Brain pericyte (primary cell): ENCODE measurements at places on chromosomes 7 and 10.

DNA sequence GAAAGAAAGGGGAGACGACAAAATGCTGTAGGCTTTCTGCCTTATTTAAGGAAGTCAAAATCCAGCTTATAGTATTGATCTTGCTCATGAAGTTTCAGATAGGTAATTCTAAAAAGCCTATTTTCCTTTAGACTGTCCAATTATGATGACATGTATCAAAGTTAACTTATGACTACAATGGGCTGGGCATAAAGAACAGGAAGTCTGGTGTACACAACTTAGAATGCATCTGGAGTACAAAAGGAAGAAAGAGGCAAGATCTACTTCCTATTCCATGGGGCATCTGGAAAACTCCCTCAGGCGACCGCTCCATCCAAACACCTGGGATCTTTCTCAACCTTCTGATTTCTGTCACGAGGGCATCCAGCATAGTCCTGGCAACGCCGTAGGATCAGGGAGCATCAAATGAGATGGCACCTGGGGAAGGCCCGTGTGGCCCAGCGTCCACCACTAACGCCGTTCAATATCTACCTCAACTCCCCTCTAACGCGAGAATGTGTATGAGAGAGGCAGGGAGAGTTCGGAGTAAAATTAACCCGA lies 512 bp downstream of the FAM24B start:
- no peak for DNase-seq

DNA sequence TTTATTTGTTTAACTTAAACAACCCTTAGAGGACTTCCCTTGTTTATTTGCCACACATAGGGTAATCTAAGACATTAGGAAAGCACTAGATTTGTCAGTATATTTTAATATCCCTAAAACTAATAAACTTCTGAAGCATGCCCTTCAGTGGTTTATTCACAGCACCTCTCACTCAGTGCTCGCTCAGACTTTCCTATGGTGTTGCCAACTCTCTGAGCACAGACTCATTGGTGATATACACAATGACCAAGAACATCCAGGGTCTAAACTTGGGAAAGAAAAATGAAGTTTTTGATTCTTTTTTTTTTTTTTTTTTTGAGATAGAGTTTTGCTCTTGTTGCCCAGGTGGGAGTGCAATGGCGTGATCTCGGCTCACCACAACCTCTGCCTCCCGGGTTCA lies 82.2 kb downstream of the RAB11FIP2 start:
- no peak for DNase-seq

DNA sequence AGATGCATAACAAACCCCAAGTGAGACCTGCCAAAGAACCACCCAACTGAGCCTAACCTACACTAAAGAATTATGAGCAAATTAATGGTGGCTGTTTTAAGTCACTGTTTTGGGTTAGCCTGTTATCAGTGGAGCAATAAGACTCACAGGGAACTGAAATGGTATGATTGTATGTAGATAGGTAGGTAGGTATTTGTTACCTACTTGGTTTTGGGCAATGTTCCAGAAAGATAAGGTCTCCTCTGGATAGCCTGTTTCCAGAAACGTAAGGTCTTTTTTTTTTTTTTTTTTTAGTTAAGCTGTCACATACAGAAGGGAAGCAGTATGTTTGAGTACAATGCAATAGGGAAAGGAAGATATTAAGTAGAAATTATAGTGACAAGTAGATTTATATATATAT lies 47.6 kb downstream of the PSMC2 start:
- no peak for DNase-seq

DNA sequence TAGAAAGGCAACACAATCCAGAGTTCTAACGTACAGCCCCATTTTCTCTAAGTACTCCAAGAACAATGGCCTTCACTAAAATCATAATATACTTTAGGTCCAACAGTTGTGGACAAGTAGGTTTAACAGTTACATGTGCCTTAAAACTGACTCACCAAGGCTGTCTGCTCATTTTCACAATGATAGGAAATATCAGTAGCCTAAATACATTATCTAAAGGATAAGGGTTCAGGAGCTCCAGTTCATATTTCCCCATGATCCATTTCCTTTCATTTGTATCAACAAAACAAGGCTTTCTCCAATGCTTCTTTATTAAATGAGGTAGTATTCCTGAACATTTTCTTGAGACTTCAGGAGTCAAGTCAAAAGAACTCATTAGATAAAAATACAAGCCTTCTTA lies 164.0 kb downstream of the SLC25A13 start:
- DNase-seq, result no peak

GRCh38 chr7:124575176-124575575 lies 190.4 kb downstream of the GPR37 start:
- no peak for DNase-seq
